Hypothalamus (tissue), 51 donors: ENCODE measurements at places on chromosomes 2 and 18.

DNA sequence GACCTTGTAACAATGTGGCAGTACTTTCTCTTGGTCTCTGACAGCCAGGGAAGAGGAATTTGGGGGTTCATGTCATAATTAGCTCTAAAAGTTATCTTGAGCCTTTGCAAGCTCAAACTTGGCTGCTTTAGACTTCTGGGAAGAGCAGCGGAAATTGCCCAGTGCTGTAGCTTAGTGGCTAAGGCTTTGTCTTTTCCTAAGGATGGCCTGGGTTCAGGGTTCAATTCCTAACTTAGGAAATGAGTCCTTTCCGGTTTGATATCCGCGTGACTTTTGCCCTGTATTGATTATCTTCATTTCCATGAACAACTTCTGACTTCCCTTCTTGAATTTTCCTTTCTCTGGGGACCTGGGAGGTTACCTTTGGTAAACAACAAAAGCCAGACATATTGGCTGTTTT lies 961.0 kb downstream of the CNTNAP5 start:
- no peak for DNase-seq

- DNase-seq, result no peak
Observed at GRCh38 chr2:212914392-212914791, 237.0 kb downstream of the IKZF2 start.

GRCh38 chr18:46433121-46433826 lies 223.7 kb downstream of the LOXHD1 start:
- DNase-seq, result no peak

- DNase-seq, result no peak
Observed at GRCh38 chr2:33384599-33384961, 91.9 kb upstream of the RASGRP3 start.

DNA sequence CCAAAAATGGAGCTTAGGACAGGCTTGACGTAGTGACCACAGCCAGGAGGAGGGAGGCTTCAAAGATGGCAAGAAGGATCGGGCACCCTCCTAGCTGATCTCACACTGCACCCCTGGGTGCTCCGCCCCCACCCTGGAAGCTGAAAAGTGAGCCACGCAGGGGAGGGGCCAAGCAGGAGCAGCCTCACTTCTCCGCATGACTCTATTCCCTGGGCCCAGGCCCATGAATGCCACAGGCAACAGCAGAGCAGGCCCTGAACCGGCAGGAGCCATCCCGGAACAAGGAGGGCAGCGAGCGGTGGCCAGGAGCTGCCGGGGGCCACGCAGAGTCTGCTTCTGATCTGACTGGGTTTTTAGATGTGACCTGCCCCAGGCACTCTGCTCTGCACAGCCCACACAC lies 30.0 kb downstream of the BIN1 start:
- no peak for DNase-seq

DNA sequence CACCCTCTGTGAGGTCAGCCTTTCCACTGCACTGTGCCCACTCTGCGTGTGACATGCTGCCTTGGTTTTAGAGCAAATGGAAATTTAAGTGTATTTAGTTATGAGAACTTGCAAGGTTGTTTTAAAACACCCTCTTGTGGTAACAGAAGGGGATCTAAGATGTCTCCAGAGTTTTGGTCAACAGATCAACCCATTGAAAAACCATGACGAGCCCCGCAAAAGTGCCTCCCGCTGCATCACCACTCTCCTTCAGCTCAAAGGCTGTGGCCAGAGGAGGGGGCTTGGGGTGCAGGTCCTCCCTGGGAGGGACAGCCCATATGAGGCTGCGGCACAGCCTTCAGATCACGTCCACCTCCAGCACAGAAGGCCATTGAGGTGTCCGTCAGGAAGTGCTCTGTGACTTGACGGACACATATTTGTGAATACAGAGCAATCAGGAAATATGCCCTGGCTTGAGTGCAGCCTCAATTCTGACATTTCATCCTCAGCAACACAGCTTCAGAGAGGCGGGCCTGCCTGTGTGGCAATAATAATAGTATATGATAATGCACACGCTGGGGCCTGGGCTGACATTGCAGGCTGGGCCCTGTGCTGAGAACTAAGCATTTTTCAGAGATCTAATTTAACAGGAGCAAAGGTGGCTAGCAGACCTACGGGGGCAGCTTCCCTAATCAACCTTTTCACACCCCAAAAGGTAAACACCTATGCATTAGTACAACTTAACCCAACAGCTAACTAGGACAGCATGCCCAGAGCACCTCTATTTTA lies 213.9 kb downstream of the ANAPC1 start:
- DNase-seq, result no peak
